Midbrain (tissue), 1 donor: ENCODE measurements at places on chromosomes 4 and X.
A peak's percentile ranks its signal among the peaks of the same experiment; 100 is the strongest.

DNA sequence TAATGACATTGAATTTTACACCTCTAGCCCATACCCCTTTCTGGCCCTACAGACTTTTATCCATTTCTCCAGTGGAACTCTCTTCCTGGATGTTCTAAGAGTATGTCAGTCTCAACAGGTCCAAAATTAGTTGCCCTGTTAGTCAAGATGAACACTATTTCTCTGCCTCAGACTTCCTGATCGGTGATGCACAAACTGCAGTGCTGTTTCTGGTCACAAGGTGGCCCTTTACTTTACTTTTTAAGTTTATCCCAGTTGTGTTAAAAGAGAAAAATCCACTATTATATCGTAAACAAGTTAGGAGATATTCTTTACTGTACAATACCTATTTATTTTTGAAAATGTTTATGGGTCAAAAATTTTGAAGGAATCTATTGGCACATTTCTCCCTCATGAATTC is 13.1 kb downstream of the TCEAL7 start:
- DNase-seq = peak; percentile 9

GRCh38 chrX:9312922-9313867 is 151.7 kb upstream of the TBL1X start:
- no peak for DNase-seq

GRCh38 chrX:10965174-10965798 is 145.8 kb upstream of the HCCS start:
- DNase-seq = no peak

- no peak for DNase-seq
Measured at GRCh38 chr4:183993676-183994075, 88.6 kb downstream of the STOX2 start.

- DNase-seq = no peak
Measured at GRCh38 chr4:169899295-169899694, 126.9 kb downstream of the MFAP3L start.

- DNase-seq = no peak
Measured at GRCh38 chrX:93322110-93322509, 351.3 kb downstream of the NAP1L3 start.

GRCh38 chr4:84968925-84969324 is 2.4 kb upstream of the WDFY3 start:
- no peak for DNase-seq

DNA sequence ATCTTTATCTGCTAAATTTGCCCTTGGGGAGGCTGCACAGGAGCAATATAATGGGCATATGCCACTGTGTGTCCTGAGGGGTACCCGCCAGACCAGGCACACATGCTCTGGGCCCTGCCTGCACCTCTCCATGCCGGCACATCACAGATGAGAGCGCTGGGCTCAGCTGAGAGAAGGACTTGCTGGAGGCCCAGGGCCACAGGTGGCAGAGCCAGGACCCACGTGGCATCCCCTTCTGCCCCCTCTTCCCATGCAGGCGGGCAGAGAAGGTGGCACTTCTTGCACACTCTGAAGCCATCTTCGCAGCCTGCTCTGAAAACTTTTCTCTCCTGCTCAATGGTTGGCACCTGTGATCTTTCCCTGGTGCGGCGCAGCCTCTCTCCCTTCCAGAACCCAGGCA is 20.1 kb downstream of the CPZ start:
- DNase-seq = no peak
